ENCODE measurements at places on chromosomes 5 and 9.

- no peak for DNase-seq
Measured at GRCh38 chr5:120533581-120533980, 69.5 kb downstream of the PRR16 start.

DNA sequence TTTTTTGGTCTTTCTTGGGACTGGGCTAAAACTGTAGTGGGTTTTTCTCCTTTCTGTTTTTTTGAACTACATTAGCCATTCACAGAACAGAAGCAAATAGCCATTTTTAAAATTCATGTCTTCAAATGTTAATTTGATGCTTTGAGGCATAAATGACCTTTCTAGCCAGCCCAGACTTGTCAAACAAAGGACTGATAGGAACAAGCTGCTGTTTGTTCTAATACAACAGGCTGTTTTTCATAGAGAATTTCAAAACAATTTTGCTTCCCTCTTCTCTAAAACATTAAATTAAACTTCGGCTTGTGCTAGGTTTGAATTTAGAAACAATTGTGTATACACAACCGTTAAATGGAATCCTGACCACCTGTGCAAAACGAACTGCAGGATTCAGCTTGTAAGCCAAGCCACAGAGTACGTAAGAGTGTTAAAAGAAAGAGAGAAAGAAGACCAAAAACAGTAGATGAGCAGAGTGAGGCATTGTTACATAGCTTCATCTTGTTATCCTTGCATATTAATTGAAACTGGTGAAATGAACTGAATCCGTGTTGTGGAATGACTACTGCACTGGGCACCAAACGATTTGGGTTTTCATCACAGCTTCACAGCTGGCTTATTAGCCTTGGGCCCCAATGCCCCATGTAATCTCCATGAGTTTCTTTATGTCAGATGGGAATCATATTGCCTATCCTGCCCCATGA is 100.0 kb downstream of the ZSWIM6 start:
- no peak for DNase-seq

DNA sequence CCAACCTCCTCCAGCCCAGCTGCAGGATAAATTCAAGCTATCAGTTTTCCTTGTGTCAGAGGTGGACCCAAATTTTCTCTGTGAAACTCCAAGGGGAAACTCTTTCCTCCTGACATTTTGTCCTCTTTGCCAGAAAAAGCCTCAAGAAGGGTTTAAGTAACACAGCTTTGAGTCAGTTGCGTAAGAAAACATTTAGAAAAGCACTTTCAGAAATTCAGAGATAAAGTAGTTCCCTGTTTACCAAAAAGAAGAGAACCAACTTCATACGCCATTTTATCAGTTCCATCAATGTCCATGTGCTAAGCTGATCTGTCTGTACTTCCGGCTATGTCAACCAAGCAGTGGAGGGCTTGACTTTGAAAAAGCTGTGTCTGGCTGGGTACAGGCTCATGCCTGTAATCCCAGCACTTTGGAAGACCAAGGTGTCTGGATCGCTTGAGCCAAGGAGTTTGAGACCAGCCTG is 19.9 kb upstream of the SUSD1 start:
- DNase-seq, result no peak

- peak; percentile 23 for DNase-seq
Measured at GRCh38 chr9:98795970-98796363, 388 bp downstream of the ANKS6 start.

DNA sequence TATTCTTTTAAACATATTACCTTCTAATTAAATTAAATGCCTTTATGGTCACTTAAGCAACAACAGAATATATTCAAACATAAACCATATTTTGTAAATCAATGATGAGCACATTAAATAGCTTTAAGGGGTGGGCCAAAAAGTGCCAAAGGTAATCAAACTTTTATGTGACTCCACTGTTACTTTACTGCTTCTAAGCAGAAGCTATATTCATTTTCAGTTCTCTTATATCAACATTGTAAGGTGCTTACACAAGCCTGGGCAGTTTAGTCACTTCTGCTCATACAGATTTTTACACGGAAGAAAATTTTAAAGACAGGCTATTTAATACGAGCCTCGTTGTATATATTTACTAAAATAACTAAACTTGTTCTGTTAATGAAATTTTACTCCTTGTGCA is 29.9 kb downstream of the RFX3 start:
- DNase-seq, result no peak

- DNase-seq, result no peak
Measured at GRCh38 chr9:115675834-115676233, 477.8 kb upstream of the PAPPA start.

GRCh38 chr9:112894699-112895098 is 4.0 kb upstream of the SLC46A2 start:
- no peak for DNase-seq

- no peak for DNase-seq
Measured at GRCh38 chr5:32498484-32498883, 53.9 kb upstream of the ZFR start.

DNA sequence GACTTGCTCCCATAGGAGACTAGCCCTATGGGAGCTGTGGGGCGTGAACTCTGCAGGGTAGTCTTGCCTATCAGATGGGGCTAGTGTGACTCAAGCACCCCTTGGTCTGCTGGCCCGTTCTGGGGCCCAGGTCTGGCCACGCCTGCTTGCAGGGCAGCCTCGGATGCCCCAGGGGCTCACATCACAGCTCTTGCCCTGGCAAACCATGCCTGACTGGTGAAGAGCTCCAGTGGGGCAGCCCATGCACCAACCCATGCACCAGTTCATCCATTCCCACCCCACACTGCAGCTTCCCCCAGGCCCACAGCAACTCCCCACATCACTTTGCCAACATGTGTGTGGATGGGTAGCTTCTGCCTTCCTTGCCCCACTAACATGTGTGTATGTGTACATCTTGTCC is 93.9 kb upstream of the PRLR start:
- no peak for DNase-seq

DNA sequence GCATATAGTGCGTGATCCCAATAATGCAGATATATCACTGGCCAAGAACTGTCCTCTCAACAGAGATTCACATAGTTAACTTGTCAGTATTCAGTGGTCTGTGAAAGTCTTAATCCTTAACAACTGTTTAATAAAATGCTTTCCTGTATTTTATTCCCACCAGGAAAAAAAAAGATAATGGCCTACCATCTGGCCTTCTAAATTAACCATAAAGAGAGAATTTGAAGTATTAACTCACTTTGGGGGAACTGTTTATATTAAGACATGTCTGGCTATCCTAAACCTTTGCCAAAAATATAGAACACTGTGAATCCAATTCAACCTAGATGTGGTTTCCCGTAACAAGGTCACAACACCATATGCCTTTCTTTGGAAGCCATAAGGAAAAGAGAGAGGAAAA is 818 bp upstream of the FREM1 start:
- no peak for DNase-seq

GRCh38 chr5:83871533-83872395 is 151.1 kb upstream of the HAPLN1 start:
- DNase-seq, result no peak

DNA sequence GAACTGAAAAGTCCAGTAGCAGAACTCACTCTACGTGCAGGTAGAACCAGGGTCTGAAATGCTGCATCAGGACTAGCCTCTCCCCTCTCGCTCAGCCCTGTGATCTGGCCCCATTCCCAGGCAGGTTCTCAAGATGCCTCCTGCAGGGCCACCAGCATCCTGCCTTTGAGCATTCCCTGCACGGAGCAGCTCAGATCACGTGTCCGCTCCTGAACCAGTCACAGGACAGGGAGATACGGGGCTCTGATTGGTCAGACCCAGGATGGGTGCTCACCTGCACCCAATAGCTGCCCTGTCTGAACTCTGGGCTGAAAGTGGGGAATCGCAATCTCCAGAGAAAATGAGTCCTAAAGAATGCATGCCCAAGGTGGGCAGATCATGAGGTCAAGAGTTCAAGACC is 50.8 kb downstream of the NEURL1B start:
- DNase-seq, result no peak

DNA sequence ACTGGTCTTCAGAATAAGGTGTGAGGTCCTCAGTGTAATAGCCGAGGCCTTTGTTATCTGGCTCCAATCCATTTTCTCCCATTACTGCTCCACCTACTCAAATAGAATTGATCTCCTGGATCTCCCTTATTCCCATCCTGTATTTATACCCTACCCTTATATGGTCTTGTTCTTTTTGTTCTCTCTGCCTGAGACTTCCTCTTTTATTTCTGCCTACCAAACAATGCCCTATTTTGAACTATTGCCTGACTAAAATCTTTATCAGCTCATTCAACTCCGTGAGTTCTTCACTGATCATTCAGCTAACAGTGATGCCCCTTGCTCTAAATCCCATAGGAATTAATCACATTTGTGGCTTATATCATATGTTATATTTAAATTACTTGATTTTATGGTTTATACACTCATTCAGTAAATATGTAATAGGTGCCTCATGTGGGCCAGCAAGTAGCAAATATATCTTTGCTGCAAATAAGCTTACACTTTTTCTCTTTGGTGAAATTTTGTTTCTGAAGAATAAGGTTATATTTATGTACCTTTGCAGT is 417.5 kb upstream of the MEF2C start:
- no peak for DNase-seq

DNA sequence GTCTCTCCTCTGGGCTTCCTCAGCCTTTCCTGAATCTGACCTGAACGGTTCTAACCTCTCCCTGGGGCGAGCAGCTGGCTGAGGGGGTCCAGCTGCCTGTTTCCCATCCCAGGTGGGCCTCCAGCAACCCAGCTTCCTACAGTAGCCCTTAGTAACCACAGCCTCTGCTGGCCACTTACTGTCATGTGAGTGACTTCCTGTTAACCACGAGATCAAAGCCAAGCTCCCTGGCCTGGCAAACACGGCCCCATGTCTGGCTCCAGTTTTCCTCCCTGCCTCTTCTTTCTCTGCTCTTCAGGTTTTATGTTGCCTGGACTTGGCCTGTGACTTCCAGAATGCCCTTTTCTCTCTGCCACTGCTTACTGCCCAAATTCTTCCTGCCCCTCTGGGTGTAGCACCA is 47.2 kb upstream of the DAB2IP start:
- DNase-seq, result no peak

GRCh38 chr9:134568811-134569210 is 72.8 kb upstream of the COL5A1 start:
- no peak for DNase-seq

DNA sequence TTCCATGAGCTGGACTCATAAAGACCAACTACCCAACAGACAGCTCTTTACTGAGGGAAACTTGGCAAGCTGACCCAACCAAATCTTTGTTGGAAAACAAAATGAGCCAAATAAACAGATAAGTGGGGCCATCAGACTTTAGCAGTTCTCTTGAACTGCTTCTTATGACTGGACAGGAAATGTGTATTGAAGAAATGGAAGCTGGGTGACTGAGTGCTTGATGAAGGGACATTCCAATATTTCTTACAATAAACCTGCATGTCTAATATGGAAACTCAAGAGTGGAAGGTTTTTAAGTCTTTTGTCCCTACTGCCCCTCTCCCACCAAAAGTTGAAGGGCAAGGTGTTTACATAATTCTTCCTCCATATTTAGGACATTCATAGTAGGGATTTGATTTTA is 218.8 kb upstream of the NR4A3 start:
- DNase-seq, result no peak

DNA sequence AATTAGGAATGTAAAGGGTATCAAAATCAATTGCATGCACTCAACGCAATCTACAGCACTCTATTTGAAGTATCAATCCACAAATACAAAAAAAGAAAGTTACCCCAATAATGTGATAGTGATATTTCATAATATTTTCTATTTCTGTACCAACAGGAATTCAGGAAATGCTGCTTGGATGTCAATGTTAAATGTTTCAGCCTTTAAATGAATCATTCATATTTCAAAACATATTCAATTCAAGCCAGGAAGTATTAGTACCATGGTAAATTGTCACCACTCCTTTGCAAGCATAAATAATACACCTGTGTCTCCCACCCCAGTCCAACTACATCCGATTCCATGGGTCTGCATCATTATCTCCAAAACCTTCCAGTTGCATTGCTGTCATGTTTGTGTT is 1185.5 kb upstream of the CDH18 start:
- DNase-seq, result no peak

GRCh38 chr5:110873773-110874437 is 135.1 kb downstream of the SLC25A46 start:
- no peak for DNase-seq

DNA sequence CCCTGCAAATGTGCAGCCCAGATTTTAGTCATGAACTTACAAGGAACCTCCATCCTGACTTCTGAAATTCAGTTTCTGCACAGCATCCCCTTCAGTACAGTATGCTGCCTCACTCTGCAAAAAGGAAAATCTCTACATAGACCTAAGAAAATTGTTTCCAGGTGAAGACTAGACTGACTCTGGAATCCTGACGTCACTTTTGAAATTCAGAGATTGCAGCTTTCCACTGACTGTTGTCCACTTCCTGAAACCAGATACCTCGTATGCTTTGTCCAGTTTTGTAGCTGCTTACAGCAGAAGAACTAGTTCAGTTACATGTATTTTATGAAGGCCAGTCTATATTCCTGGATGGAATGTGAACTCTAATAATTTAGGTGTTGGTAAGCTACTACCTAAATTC is 629.3 kb upstream of the ST8SIA4 start:
- DNase-seq, result no peak

- DNase-seq, result no peak
Measured at GRCh38 chr5:171953860-171954701, 52.4 kb downstream of the FBXW11 start.

GRCh38 chr9:18504707-18505106 is 30.8 kb downstream of the ADAMTSL1 start:
- no peak for DNase-seq

DNA sequence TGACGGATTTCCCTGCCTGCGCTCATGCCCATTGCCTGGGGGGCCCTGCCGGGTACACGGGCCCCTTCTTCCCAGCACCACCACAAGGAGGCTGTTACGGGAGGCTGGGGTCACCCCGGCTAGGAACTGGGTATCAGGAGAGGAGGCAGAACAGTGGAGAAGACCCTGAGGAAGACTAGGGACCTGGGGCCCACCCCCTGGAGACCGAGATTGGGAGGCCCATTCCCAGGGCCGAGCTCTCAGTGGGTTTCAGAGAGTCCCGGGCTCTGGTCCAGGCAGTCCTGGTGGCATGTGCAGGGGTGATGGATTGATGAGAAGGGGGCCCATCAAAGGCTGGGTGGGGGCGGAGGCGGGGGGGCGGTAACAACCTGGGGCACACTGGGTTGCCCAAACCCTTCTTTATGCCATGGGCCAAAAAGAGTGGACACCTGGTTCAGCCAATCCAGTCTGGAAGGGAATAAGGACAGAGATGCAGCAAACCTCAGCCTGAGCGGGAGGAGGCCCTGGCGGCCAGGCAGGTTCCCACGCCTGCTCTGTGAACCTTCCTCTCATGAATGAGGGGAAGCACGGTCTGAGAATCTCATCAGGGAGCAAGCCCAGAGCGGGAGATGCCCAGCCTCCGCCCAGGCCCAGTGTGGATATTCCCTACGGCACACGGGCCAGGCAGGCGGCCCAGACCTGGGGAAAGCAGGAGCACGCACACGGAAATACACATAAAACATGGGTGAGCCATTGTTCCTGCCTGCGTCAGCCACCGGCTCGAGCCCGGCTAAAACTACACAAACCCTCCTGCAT is 785 bp upstream of the P4HA2 start:
- DNase-seq, result no peak

DNA sequence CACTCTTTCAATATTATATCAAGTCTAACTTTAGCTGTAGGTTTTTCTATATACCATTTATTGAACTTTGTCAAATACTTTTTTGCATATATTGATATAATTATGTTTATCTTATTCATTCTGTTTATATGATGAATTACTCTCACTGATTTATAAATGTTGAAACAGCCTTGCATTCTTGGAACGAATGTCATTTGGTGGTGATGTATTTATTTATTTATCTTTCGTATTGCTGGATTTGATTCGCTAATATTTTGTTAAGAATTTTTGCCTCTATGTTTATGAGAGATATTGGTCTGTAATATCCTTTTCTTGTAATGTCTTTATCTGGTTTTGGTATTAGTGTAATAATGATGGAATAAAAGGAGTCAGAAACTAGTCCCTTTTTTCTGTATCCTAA is 563.9 kb downstream of the ANXA1 start:
- no peak for DNase-seq

All from activated CD4-positive, alpha-beta T cell treated with anti-CD3 and anti-CD28 coated beads for 48 hours (primary cell).